ENCODE measurements at places on chromosomes 7 and 10.
A peak's percentile ranks its signal among the peaks of the same experiment; 100 is the strongest.

GRCh38 chr10:62705789-62706188, 98.7 kb upstream of the ADO start:
- no peak for DNase-seq

GRCh38 chr7:66353547-66353946, 148.4 kb downstream of the TPST1 start:
- no peak for DNase-seq

DNA sequence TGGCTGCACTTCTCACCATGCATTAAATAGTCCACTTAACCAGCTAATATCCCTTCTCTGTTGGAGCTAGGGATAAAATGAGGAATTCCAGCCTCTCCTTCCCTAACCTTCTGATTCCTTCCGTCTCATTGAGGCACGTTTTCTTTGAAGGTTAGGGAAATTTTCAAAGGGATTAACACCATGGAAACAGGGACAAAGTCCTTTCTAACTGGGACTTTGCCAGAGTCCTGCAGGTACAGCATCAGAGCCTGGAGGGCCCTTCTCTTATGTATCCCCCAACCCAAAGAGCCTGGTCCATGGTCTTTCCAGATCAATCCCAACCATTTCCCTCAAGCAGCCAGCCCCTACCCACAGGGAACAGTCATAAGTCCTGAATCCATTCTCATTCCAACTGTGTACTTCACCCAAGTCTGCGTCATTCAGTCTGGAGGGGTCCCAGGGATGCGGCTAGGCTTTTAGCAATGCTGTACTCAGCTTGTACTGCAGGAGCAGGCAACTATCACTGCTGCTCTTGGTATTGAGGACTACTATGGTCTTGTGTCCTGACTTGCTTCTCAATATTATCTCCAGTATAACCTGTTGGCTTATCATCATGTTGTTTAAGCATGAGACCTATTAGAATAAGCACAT, 34.6 kb upstream of the CROT start:
- no peak for DNase-seq

GRCh38 chr10:100579261-100580090, 43.7 kb downstream of the HIF1AN start:
- DNase-seq, result no peak

DNA sequence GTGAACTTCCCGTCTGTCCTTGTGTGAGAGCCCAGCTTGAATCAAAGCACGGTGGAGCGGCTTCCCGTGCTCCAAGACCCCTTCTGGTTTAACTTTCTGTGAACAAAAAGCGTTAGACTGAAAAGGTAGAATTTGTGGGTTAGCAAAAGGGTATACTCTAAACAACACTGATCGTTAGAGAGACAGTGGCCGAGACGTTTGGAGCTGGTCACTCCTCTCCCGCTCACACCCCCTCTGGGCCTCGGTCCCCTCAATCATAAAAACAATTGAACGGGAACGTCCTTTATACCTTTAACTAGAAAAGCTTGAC, 502 bp downstream of the PRKRIP1 start:
- no peak for DNase-seq

- no peak for DNase-seq
Observed at GRCh38 chr10:70078937-70079336, 26.3 kb downstream of the MACROH2A2 start.

GRCh38 chr10:89351412-89351779, 23.6 kb downstream of the IFIT3 start:
- DNase-seq, result peak; percentile 50

DNA sequence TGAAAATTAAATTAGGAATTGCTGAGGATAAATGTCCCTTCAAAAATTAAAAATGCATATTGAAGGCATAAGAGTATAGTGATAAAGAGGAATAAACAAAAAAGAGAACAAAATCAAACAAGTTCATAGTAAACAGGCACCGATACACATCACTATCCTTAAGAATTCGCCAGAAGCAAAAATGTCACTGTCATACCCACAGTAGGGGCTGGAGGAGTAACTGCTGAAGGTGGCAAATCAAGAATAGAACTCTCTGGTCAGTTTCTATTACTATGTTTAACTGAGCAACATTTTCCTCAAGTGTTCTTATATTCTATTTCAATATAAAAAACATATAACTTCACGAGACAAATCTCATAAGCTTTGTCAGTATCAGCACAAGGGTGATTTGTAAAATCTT, 84.0 kb downstream of the VPS41 start:
- no peak for DNase-seq

DNA sequence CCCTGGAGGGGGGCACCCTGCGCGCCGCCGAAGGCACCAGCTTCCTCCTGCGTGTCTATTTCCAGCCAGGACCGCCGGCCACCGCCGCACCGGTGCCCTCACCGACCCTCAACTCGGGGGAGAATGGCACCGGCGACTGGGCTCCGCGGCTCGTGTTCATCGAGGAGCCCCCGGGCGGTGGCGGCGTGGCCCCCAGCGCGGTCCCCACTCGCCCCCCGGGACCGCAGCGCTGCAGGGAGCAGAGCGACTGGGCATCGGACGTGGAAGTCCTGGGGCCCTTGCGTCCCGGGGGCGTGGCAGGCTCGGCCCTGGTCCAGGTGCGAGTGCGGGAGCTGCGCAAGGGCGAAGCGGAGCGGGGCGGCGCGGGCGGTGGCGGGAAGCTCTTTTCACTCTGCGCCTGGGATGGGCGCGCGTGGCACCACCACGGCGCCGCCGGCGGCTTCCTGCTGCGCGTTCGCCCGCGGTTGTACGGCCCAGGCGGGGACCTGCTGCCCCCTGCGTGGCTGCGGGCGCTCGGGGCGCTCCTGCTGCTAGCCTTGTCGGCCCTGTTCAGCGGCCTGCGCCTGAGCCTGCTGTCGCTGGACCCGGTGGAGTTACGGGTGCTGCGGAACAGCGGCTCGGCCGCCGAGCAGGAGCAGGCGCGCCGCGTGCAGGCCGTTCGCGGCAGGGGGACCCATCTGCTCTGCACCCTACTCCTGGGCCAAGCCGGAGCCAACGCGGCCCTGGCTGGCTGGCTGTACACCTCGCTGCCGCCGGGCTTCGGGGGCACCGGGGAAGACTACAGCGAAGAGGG, 594 bp downstream of the CNNM1 start:
- no peak for DNase-seq

- DNase-seq, result no peak
Observed at GRCh38 chr10:125608474-125608873, 74.5 kb downstream of the TEX36 start.

- DNase-seq, result no peak
Observed at GRCh38 chr10:28711041-28711440, 33.7 kb downstream of the BAMBI start.

DNA sequence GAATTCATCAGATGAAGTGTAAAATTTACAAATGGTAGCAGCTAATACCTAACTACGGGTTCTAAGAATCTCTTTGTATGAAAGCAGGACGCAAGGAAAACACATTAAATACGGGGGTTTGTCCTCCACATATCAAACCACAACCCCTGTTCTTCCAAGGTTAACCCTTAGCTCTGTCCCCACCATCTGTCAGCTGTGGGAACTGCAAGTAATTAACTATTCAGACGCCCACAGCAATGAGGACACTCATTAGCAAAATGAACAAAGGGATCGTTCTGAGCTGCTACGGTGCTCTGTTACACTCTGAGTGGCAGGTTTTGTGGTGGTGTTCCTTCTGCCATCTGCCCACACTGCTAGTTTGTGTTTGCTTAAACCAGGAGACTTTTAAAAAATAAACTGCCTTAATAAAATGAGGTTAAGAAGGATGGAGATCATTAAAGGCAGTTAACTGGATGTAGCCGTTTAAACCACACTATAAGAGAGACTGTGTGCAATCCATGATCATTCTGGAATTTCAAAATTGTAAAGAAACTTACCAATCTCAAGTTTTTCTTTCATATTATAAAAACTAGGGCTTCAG, 51.4 kb downstream of the C10orf67 start:
- peak; percentile 49 for DNase-seq

DNA sequence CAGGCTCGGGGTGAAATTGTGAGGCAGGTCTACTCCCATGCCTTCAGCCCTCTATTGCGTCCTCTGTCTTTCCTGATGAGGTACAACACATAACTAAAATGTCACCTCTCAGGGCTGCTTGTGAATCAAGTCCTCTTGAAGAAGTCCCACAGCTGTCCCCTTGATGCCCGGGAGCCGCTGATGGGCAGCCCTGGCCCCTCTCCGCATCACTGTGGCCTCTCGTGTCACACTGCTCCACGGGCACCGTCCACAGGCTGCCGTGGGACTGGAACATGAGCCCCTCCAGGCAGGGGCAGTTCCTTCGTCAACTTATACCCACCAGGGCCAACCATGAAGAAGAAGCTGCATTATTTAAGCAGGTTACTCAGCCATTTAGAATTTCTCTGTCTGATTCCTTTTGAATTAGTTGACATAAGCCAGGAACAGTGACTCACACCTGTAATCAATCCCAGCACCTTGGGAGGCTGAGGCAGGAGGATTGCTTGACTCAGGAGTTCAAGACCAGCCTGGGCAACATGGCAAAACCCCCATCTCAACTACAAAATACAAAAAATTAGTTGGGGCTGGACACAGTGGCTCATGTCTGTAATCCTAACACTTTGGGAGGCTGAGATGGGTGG, 58.5 kb upstream of the UBE3C start:
- DNase-seq, result no peak

GRCh38 chr7:142371586-142372377, 113.9 kb upstream of the PRSS58 start:
- DNase-seq, result no peak

Data from SW480 (cell line).